ENCODE measurements at places on chromosomes 7 and 10.

GRCh38 chr10:75870039-75870645 is 438.7 kb downstream of the LRMDA start:
- DNase-seq, result no peak

- DNase-seq, result no peak
These were observed 2.6 kb upstream of the HOXA9 start for GRCh38 chr7:27167916-27168264.

DNA sequence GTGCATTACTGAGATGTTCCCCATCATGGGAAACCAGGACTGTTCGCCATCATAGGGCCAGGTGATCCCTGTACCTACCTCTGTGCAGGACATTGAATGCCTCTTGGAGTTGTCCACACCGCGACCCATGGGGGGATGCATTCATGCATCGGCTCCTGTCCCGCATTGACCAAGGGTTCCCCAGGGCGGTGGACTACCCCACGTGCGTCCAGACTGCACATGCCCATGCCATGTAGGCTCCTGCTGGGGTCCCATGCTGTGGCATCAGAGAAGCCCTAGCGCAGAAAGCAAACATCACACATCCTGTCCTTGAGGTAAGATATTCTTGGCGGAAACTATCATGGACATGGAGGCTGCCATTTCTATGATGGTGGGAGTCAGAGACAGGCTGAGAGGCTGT is 121.6 kb upstream of the UNC5B start:
- no peak for DNase-seq

- DNase-seq, result no peak
These were observed 360.4 kb downstream of the PARD3 start for GRCh38 chr10:34454590-34455261.

DNA sequence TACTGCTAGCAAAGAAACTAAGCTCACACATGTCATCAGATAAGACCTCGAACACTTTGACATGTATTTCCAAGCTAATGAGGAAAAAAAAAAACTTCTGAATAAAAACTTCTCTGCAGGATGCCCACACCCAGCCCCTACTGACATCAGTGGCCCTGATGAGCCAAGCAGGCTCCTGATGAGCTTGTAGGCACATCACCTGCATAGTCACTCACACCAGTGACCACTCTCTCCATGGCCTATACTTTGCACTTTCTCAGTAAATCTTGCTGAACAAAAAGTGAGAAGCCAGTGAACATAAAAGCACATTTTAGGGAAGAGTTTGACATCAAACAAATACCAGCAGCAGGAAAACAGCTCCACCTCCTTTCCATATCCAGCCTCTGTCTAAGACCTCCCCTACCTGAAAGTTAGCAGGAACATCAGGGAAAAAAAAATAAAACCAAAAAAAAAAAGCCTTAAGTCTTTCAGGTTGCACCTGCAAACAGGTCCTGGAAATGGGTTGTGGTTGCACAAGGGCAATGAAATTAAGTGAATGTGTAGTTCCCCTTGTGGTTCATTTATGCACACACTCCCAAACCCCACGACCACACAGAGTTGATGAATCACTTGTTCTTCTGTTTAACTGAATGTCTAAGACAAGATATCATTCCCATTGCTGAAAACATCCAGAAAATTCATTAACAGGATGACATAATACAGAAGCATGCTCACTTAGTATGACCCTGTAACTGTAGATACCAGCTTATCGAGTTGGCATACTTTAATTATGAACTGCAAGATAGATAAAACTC is 205.2 kb upstream of the PDE1C start:
- no peak for DNase-seq

DNA sequence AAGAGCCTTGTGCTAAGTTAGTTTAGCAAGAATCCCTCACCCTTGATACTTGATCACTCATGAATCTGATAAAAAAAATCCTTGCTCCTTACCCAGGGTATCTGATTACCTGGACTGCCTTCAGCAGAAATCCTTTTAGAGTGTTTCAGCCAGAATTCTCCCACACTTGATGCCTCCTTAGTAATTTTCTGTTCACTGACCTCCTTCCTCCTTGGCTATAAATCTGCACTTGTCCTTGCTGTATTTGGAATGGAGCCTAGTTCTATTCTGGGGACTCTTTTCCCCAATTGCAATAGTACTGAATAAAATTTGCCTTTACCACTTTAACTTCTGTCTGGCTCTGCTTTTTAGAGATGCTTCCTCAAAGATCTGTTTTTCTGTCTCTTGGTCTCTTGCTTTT is 84.9 kb downstream of the RPS24 start:
- DNase-seq, result no peak

DNA sequence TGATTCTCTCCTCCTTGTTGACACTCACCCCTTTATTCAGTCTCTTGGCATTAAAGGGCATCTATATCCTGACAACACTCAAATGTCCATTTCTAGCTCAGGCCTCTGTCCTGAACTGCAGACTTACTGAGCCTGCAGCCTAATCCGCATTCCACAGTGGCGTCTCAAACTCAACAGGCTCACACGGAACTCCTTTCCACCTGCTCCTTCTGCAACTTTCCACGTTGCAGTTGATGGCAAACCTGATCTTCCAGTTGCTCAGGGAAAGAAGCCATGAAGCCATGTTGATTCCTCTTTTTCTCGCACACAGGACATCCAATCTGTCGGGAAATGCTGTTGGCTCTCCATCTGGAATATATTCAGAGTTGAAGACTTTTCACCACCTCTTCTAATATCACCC is 522.4 kb downstream of the CCSER2 start:
- no peak for DNase-seq

- no peak for DNase-seq
These were observed 24.7 kb downstream of the MKRN1 start for GRCh38 chr7:140454657-140455015.

DNA sequence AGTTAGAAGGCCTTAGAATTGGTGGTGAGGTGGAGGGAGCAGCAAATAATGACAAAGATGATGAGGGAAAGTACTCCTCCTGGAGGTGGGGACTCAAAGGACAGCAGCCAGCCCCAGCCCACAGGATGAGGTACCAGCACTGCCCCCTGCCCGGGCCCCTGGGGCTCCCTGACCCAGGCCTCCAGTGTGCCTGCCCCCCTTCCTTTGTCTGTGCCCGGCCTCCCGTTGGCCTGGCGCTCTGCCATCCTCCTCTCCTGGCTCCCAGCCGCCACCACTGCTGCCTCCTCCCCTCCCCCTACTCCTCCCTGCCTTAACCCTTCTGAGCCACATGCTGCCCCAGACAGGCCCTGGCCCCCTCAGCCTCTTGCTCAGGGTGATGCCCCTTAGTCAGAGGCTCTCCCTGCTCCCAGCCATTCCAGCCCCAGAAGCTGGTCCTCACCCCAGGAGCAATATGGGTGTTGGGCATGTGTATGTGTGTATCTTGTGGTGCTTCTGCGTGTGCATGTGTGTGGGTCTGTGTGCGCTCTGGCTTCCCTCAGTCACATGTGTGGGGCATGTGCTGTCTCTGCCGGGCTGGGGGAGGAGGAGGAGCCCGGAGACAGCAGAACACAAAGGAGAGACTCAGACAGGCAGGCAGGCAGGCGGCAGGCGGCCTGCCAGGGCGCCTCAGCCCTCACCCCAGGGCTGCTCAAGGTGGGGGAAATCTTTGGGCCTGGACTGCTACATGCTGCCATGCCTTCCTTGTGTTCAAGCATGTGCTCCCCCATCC is 2.6 kb downstream of the LDB1 start:
- DNase-seq, result no peak
